ENCODE measurements at places on chromosomes 2 and 18. TPM values are rescaled to one million over a fixed set of nuclear protein-coding genes. Genes with fewer than 3 reads are reported as not detected.

SERPINB10 gene
- total RNA-seq: not detected

TMEM198 gene
- total RNA-seq: not detected

ANKRD30B gene
- total RNA-seq: not detected

TRIM43 gene
- total RNA-seq: not detected

NUP35 gene
- total RNA-seq: 10.4 TPM

RGPD4 gene
- total RNA-seq: not detected

DNA sequence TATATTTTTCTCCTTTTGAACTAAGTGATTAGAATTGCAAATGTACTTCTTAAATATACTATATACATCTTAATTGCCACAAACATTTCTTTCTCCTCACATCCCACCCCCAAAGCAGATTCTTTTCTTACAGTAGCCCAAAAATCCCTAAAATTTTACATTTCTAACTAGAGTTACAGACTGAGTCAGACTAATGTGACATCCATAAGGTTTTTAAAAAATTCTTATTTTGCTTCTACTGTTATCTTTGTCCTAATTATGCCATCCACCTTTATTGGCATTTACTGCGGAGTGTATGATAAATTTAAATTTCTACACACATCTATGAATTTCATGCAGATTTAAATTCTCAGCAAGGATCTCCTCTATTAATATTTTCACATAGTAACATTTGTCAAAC is 15.8 kb downstream of the PELI1 start:
- DNase-seq: no peak

- no peak for DNase-seq
These were observed 12.8 kb upstream of the ONECUT2 start for GRCh38 chr18:57422313-57422872.

GRCh38 chr2:59297816-59298215 is 1056.7 kb upstream of the FANCL start:
- DNase-seq: no peak

GRCh38 chr18:4455113-4455811 is at the start of gene DLGAP1:
TSS of gene DLGAP1 (minus strand) at chr18:4455307.
- DNase-seq: no peak

DNA sequence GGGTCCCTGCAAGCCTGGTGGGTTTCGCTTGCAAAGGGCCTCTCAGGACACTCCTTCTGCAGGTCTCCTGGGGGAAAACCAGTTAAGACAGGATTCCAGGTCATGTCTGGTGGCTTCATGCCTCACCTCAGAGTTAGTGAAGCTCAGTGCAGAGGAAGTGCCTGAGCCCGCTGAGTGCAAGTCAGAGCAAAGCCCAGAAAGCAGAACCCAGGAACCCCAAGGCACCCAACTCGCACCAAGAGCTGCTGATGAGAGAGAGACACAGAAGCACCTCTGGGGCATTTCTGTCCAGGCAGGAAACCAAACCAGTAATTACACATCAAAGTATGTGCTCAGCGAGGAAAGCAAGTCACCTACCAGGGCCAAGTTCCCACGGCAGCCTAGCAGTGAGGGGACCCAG is 78.4 kb downstream of the ARHGEF4 start:
- no peak for DNase-seq

DNA sequence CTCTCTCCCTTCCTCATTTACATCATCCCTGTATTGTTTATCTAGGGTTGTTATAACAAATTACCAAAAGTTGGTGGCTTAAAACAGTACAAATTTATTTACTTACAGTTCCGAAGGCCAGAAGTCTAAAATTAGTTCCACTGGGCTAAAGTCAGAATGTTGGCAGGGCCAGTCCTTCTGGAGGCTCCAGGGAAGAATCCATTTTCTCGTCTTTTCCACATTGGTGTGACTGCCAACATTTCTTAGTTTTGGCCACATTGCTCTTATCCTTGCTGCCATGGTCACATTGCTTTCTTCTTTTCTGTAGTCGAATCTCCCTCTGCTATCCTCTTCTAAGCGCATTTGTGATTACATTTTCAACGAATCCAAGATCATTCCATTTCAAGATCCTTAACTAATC is 34.7 kb downstream of the ICOS start:
- no peak for DNase-seq

All from dermis microvascular lymphatic vessel endothelial cell (primary cell).